ENCODE measurements at places on chromosomes 3 and 15.

- DNase-seq: no peak
Measured at GRCh38 chr15:82923744-82924143, 28.8 kb downstream of the HOMER2 start.

DNA sequence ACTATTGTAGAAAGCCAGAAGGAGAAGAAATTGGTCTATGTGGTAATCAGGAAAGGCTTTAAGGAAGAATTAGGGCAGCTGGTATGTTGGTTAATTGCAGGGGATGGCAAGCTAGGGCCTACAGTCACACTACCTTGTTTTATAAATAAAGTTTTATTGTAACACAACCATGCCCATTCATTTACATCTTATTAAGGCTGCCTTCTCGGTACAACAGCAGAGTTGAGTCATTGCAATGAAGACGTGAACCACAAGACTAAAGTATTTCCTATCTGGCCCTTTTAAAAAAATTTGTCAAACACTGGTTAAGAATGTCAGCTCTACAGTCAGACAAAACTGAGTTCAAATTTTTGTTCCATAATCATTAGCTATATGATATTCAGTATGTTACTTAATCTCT lies 8.3 kb downstream of the SERPINI1 start:
- no peak for DNase-seq

DNA sequence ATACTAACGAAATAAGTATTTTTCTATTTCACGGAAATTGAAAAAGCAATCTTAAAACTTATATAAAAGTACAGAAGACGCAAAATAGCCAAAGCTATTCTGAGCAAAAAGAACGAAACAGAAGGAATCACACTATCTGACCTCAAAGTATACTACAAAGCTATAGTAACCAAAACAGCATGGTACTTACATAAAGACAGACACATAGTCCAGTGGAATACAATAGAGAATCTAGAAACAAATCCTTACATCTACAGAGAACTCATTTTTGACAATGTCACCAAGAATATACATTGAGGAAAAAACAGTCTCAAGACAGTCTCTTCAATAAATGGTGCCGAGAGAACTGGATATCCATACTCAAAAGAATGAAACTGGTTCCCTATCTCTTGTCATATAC lies 246.0 kb downstream of the ISL2 start:
- no peak for DNase-seq

- no peak for DNase-seq
Measured at GRCh38 chr3:49161197-49161596, 4.9 kb downstream of the CCDC71 start.

GRCh38 chr3:17491601-17492000 lies 250.8 kb downstream of the TBC1D5 start:
- DNase-seq: peak; percentile 63
